NCI-H774 (cell line): ENCODE measurements at places on chromosomes 5 and 9.

DNA sequence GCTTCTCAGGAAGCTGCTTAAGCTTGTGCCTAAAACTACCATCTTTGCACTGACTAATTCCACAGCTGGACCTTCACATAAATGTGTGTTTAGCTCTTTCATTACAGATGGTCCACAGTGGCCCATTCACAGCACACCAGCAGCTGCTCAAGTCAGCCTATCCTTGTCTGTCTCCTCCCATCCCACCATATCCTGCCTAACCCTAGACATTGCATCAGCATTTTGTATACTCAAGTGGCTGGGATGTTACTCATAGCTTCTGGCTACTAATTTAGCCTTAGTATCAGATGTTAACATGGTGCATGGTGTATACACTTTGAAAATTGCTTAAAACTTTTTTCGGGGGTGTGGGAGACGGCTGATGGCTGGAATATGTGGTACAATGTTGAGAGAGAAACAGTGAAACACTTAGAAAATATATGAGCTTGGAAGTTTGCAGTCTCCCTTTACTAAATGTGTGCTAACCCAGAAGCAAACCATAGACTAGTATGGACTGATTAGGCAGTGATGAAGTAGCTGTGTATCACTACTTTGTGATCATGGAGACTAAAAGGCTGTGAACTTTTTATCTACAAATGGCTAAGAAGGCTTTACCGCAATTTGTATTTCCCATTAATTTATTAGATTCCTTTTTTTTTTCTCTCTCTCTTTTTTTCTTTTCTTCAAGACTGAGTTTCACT is 83.1 kb downstream of the JMY start:
- no peak for DNase-seq

- DNase-seq, result no peak
Observed at GRCh38 chr5:123482258-123482657, 29.7 kb upstream of the CSNK1G3 start.

DNA sequence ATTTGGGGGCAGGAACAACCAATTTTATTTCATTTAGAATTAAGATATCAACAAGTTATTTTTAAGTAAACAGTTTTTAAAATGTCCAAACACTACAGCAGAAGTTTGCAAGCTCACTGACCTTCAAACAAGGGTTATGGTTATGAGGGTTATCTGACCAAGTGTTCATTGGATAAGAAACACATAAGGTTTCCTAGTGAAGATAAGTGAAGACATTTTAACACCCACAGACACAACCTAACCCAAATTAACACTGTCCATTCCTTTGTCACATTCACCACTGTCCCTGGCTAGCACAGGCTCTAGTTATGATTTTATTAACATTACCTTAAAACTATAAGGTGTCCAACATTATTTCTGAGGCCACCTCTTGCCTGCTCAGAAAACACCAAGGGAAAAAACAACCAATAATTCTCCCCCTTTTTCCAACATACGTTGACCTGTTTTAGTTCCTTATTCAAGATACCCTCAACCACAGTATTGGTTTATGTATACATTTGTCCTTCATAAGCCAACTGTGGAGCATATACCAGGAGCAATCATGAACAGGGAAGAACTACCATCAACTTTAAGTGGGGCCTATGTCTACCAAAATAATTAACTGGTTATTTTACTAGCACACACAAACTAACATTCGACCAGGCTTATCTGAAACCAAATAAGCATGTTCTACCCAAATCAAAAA is 4.0 kb downstream of the ETF1 start:
- DNase-seq, result no peak

GRCh38 chr5:34731435-34732232 is 75.5 kb downstream of the RAI14 start:
- DNase-seq, result no peak

- DNase-seq, result no peak
Observed at GRCh38 chr5:132268769-132269551, 11.5 kb downstream of the PDLIM4 start.

DNA sequence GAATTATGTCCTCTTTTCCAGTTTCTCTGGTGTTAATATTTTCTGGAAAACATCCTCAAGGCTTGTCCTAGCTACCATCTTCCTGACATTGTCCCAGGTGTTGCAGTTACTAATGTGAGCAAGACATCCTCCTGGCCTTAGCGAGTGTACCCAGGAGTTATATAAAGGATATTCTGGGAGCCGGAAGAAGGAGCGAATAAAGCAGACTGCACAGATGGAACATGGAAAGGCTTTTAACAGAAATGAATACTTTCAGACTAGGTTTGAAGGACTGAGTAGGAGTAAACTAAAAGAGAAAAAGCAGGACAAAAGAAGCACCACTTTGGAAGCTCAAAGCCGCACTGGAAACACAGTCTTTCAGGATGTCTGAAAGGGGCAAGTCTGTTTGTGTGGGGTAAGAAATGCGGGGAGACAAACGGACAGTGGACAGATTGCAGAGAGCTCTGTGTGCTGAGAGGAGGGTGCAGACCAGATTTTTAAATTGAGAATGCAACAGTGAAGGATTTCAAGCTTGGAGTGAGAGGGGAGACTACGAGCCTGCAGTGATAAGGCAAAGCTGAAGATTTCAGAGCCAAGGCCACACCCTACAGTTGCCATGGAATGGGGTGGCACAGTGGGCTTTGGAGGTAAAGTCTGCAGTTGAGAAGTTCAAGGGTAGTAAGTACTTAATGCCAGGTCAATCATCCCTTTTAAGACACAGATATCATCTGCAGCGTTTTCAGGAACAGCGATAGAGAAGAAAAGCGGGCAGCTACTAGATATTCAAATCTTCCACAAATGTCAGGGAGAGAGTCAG is 94.1 kb upstream of the TAF11L2 start:
- DNase-seq, result no peak

DNA sequence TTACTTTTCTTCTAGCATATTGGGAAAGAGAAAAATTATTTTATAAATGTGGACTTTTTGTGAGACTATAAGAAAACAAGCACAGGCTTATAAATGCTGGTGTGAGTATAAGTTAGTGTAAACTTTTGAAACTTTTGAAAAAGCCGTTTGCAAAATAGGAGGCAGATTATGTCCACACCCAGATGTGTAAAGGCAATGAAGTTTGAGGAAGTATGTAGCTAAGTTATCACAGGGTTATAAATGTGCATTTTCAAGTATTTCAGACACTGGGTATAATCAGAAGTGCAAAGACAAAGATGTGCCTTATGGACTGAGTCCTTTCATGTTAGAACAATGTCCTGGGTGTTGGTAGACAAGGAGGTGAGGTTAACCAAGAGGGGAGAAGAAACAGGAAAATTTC is 85.5 kb downstream of the ANXA1 start:
- no peak for DNase-seq

- peak; percentile 6 for DNase-seq
Observed at GRCh38 chr9:38177680-38178079, 108.7 kb upstream of the SHB start.

- DNase-seq, result no peak
Observed at GRCh38 chr5:59769041-59769360, 124.5 kb downstream of the PDE4D start.

GRCh38 chr9:94643176-94643575 is 3.9 kb upstream of the FBP1 start:
- DNase-seq, result no peak

GRCh38 chr5:67577424-67577823 is 380.8 kb upstream of the CD180 start:
- peak; percentile 5 for DNase-seq

- DNase-seq, result no peak
Observed at GRCh38 chr5:73540192-73540591, 25.2 kb downstream of the ANKRA2 start.

GRCh38 chr5:164012371-164012770 is 507.0 kb downstream of the MAT2B start:
- no peak for DNase-seq

DNA sequence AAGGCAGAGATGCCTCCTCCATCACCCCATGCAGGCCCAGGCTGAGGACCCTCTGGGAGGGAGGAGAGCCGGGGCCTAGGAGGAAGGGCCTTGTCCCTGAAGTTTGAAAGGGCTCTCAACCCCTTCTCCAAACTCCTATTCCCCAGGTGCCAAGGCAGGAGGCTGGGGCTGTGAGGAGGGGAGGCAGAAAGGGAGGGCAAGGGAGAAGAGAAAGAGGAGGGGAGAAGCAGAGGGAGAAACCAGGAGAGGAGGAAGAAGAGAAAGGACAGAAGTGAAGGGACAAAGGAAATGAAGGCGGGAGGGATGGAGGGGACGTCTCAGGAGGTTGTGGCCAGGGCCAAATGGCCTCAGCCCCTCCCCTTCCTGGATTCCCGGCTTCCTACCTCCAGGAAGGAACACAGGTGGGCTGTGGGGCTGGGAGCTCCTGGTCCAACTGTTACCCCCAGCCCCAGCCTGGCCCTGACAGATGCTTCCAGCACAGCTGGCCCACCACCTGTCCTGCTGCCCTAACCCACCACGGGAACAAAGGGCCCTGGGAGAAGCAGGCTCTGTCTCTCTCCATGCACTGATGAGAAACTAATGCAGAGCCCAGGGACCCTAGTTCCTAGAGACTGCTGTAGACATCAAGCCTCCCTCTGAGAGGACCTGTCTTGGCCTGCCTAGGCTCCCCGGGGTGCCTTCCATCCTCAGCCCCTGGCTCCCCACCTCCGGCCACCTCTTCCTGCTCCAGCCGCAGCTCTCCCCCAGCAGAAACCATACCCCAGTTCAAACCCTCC is 3.5 kb downstream of the DBN1 start:
- no peak for DNase-seq

DNA sequence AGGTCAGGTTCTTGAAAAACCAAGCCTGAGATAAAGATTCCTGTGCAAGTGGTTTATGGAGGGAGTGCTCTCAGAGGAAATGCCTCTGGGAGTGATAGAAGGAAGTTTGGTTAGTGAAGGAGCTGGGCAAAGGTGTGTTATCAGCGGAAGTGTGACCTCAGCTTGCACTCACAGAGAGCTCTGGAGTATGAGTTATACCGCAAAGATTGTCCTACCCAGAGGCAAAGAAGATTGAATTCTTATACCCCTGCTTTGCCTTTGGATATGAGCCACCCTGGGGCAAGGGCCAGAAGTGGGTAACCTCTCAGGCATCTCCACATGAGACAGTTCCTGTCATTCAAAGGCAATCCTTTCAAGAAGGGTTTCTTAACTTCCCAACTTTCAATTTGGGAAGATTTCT is 145.6 kb downstream of the MUSK start:
- no peak for DNase-seq

DNA sequence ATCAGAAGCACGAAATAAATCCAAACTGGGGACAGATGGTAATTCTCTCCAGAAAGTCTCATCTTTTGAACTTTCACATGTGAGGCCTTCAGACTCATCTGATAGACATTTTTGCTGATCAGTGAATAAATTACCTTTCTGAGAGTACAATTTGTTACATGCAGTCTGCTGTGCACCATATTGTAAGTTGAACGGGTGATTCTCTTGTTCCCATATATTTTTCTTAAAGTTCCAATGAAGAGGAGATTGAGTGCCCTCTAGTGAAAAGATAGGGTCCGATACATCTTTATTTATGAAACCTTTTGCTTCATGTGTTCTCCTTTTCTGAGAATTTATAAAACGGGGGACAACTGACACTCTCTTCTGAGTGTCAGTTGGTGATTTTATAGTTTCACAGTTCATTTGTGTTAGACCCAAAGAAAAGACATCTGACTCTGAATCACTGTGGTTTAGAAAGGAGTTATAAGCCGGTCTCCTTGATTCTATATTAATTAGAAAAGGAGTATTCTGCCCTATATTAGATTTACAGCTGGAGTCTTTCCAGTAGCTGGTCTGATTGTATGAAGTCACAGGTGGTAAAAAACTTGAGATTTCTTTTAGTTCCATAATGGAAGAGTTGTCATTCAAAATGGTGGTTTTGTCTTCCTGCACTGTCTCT is 30.4 kb downstream of the GNG10 start:
- DNase-seq, result no peak

GRCh38 chr5:674630-675011 is 18.5 kb downstream of the TPPP start:
- no peak for DNase-seq
